ENCODE measurements at places on chromosomes 2 and 18. TPM values are rescaled to one million over a fixed set of nuclear protein-coding genes. Genes with fewer than 3 reads are reported as not detected.
A peak's percentile ranks its signal among the peaks of the same experiment; 100 is the strongest.

DNA sequence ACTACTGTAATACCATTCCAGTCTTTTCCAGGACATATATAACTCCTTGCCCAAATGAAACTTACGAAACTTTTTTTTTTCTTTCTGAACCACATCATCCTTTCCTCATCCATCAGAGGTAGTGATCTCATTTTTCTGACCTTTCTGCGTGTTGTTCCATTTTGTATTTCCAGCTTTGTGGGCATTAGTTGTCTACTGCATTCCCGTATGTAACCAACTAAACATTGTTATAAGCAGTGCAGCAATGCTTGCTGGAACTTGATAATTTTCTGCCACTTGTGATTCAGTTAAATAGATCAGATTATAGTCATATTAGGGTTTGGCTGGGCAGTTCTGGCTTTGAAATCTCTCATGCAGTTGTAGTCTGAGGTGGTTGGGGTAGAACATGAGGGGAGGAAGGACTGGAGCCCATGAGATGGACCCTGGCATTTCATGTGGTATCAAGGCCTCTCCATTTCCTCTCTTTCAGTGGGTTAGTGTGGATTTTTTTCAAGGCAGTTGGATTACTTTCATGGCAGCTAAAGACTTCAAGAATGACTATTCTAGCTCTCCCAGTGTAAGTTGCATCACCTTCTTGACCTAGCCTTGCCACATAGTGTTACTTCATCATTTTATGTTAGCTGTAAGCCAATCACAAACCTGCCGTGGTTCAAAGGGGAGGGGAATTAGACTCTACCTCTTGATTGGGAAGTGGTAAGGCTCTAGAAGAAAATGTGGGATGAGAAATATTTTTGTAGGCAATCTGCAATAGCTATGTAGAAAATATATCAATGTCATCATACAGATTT lies 80.5 kb downstream of the EHBP1 start:
- DNase-seq: no peak

DNA sequence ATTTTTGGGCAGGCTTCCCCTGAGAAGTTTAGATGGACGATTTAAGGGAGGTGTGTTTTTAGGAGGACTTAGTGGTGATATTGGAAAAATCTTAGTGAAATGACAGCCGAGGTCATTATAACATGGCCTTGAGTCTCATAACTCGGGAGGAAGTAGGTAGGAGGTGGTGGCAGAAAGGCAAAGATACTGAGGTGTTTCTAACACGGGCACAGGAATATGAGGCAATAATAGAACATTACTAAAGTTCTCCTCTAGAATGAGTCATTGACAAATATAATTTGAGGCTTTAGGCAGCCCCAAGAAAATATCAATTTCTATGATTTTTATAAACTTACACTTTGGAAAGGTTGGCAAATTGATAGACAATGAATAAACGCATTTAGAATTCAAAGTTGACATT lies 146.1 kb upstream of the ZEB2 start:
- DNase-seq: no peak

ZAP70 gene
- 15.0 TPM for total RNA-seq

SH3BP4 gene
- 30.0 TPM for total RNA-seq

GRCh38 chr2:905833-906140 lies 44.9 kb upstream of the SNTG2 start:
- no peak for DNase-seq

- no peak for DNase-seq
Observed at GRCh38 chr18:2692508-2692907, 37.0 kb downstream of the SMCHD1 start.

GRCh38 chr2:177272765-177273164 lies 8.2 kb upstream of the NFE2L2 start:
- DNase-seq: no peak

TPGS2 gene
- 71.4 TPM for total RNA-seq

DNA sequence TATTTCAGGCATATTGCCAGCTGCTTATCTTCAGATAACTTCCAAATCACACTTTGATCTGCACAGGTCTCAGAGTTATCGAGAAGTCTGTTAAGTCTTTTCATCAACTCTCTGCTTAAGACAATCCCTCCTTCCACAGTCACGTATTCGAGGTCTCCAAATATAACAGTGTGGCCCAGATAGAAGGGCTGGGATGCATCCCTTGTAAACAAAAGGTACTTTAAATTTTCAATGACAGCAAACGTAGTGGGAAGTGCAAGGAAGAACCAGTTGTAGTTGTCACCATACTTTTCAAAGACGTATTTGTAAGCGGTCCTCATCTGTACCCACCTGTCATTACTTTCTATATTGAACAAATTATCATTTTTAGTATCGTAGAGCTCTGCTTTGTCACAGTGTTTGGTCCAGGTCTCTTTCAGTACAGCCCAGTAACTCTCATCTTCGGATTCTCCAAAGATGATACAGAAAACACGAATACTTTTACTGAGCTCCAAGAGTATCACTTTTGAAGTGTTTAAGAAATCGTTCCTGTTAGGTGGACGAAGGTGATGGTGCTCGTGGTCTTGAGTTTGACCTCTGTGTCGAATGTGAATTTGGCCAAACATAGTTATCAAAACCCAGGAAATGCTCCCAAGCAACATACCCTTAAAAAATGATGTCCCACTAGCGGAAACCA lies 445 bp downstream of the C1GALT1C1L start:
- DNase-seq: no peak

DNA sequence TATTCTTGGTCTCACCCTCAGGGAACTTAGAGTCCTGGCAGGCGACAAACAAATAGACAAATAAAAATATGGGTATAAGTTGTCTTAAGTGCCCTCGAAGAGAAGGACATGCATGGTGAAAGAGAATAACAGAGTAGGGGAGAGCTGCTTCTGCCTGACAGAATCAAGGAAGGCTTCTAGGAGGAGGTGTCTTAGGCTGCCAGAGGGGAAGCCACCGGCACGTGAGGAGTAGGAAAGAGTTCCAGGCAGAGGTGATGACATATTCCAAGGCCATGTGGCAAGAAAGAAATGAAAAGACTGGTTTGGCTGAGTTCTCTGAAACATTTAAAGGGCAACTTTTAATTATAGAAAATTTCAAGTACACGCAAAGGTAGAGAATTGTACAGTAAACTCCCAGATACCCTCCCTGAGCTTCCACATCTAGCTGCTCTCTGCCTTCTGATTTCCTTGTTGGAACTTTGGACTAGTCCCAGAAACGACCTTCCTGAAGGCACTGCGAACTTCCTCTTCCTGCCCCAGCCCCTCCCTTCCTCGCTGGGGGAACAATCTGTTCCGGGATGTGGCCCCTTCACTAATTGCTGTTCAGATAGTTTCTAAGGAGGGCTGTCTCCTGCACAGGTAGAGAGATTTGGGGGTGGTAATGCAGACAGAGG lies 91.7 kb downstream of the DYSF start:
- peak; percentile 39 for DNase-seq

BCL2 gene
- 8.4 TPM for total RNA-seq

DNA sequence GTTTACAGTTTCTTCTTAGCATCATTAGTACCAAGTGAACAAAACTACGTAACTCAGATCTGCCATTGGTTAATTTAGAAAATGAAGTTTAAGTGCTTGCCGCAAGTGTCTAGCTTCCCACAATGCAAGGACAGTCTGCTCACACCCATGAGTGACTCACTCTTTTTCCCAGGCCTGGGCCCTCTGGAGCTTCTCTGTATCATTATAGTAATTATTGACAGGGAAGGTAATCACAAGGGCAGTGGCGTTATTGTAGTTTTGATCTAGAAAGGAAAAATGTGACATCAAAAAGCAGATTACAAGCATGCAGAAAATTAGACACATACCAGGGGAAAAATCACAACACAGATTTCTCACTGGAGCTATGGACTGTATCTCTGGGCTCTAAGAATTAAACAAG lies 38.5 kb downstream of the NPC1 start:
- DNase-seq: no peak

PLA2R1 gene
- total RNA-seq: 11.0 TPM

GRCh38 chr2:10477443-10478297 lies 29.5 kb upstream of the ODC1 start:
- DNase-seq: no peak

- DNase-seq: no peak
Observed at GRCh38 chr2:179981085-179981484, 26.0 kb downstream of the CWC22 start.

DNA sequence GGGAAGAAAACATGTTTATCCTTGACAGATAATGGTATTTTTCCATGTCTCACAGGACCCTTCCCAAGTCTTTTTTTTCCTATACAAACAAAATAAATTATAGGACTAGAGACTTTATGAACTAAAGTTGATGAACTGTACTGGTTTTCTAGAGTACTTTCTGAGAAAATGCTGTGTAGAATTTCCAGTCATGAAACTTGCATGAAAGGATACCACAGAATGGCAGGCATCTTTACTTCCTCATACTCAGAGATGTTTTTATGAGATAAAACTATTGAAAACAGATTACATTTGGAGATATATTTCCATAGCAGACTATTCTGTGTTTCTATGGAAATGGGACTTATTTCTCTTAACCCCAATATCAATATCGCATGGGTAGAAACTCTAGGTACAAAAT lies 403.5 kb downstream of the PARD3B start:
- DNase-seq: no peak

MYCN gene
- total RNA-seq: not detected

- no peak for DNase-seq
Observed at GRCh38 chr2:230346921-230347533, 20.0 kb downstream of the SP140L start.

NPAS2 gene
- 27.2 TPM for total RNA-seq

DNA sequence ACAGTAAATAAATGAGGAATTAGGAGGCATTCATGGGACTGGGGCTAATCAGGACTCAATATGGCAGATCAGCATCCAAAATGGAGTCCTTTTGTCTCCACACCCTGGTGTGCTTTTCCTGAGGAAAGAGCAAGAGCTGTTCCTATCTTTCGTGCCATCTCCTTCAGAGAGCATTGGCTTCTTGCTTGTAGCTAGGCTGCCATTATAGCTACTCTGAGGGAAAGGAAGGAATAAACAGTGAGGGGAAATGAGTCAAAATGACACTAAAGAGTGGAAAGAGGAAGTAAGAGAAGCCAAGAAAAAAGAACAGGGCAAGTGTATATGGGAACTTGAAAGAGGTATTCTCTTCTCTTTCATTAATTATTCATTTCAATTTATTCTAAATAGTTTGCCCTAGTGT lies 8.4 kb upstream of the NMI start:
- DNase-seq: no peak

DNA sequence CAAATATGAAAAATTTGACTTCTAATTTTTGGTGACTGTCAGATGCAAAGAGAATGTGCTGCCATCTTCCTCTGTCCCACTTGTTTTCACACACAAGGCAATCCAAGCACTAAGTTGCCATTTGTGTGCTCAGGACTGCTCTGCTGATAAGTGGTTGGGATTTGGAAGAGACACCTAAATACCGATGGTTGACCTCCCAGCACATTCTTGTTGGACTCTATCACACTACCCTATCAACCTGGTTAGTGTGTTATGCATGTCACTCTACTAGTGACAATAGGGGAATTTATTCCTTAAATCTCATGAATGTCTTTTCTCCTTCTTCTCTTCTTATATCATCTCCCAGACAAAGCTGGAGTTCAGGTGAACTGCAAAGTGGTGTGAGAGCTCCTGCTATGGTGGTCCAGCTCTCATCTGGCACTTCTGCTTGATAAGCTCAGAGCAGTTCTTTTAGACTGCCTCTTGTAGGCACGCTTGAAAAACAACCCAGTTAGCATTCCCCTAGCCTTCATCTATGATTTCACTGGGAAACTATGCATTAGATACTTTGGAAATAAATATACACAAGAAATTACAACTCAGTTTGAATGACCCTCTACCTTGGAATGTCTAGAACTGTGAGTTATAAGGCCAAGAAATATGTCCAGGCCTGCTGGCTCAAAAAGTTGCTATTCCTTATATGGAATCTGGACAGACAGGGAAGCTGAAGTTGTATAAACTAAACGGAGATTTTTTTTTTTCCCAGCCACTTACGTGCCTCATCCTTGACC lies 404.8 kb downstream of the MEIS1 start:
- DNase-seq: peak; percentile 34

DNA sequence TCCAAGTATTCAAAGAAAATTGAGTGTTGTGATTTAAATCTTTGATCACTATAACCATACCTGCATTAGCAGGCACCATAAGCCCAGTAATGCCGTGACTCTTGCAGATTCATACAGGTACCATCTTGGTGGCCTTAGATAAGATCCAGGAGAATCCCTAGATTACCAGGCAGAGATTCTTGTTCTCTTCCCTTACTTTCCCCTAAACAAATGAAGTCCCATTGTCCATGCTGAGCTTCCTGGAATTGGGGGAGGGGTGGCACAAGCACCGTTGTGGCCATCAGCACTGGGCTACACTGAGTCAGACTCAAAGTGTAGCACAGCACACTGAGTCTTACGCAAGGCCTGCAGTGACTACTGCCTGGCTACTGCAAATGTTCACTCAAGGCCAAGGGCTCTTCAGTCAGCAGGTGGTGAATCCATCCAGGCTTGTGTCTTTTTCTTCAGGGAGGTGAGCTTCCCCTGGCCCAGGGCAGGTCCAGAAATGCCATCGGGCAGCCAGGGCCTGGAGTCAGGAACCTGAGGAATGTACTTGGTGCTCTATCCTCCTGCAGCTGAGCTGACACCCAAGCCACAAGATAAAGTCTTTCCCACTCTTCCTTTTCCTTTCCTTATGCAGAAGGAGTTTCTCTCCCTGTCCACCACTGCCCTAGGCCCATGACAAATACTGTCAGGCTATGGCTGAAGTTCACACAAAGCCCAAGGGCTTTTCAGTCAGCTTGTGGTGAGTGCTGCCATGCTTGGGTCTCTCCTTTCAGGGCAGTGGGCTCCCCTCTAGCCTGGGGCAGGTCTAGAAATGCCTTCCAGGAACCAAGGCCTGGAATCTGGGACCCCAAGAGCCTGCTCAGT lies 52.6 kb downstream of the CD28 start:
- DNase-seq: no peak

DNA sequence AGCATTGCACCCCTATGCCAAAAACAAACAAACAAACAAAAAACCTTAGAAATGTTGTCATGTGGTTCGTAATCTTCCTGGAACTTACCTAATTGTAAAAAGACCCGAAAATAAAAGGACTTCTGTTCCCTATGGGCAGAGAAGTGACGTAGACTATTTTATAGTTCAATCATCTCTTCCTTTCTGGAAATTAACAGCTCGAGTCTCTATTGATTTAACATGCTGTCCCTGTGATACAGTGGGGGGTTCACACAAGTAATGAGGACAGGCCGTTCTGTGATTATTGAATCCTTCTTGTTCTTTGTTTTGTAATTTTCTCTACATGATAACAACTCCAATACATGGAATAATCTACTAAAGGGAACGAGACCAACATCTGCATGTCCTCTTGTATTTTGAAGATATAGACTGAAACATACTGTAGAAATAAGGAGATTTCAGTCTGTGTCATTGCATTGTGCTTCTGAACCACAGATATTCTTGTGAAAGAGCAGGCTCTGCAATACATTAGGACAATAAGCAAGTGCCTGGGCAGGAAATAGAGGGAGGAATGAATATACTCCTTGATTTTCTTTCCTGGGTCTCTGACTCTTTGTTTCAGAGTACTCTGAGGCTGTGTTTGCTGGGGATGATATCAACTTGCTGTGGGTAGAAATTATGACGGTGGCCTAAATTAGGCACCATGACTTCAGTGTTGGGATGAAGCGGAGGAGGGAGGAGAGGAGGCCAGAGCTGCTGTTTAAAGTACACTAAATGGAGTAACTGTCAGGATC lies 65.7 kb upstream of the PPM1B start:
- no peak for DNase-seq

CXCR1 gene
- 9.1 TPM for total RNA-seq

- DNase-seq: no peak
Observed at GRCh38 chr2:194545978-194546377, 1111.0 kb upstream of the SLC39A10 start.

SLC14A1 gene
- 33.1 TPM for total RNA-seq

ABHD3 gene
- total RNA-seq: 23.3 TPM

- no peak for DNase-seq
Observed at GRCh38 chr18:13272416-13272815, 53.9 kb downstream of the LDLRAD4 start.

MSTN gene
- 0.13 TPM for total RNA-seq

All from upper lobe of left lung (tissue), 6 donors.